ENCODE measurements at places on chromosomes 4 and X. TPM values are rescaled to one million over a fixed set of nuclear protein-coding genes. Genes with fewer than 3 reads are reported as not detected.

XAGE1B gene
- not detected for total RNA-seq

WNK3 gene
- total RNA-seq, result 0.72 TPM

APELA gene
- total RNA-seq, result not detected

RBM46 gene
- total RNA-seq, result not detected

FHIP1A gene
- total RNA-seq, result not detected

H2BW2 gene
- not detected for total RNA-seq

SERTM2 gene
- not detected for total RNA-seq

PLXNB3 gene
- total RNA-seq, result 1.6 TPM

ADGRG4 gene
- total RNA-seq, result not detected

STK32B gene
- total RNA-seq, result not detected

KDM6A gene
- 55.3 TPM for total RNA-seq

ITIH6 gene
- total RNA-seq, result not detected

FATE1 gene
- not detected for total RNA-seq

DNA sequence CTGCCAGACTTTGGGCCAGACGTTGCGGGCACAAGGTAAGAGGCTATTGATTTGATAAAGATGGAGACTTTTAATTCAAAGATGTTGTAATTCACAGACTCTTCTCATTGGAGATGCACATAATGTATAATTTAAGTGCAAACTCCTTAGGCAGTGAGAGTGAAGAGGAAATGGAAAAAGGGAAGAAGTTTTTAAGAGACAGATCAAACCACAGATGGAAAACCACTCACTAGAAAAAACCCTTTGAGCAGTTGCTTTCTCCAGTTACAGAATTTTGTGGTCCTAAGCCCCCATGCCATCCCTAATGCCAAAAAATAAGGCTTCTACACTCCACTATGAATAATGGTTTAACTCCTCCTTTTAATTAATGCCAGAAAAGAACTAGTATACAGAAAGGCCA lies 977.1 kb upstream of the PRKX start:
- no peak for DNase-seq

GRCh38 chr4:152735396-152735859 lies 44.1 kb downstream of the TIGD4 start:
- DNase-seq, result no peak

DNA sequence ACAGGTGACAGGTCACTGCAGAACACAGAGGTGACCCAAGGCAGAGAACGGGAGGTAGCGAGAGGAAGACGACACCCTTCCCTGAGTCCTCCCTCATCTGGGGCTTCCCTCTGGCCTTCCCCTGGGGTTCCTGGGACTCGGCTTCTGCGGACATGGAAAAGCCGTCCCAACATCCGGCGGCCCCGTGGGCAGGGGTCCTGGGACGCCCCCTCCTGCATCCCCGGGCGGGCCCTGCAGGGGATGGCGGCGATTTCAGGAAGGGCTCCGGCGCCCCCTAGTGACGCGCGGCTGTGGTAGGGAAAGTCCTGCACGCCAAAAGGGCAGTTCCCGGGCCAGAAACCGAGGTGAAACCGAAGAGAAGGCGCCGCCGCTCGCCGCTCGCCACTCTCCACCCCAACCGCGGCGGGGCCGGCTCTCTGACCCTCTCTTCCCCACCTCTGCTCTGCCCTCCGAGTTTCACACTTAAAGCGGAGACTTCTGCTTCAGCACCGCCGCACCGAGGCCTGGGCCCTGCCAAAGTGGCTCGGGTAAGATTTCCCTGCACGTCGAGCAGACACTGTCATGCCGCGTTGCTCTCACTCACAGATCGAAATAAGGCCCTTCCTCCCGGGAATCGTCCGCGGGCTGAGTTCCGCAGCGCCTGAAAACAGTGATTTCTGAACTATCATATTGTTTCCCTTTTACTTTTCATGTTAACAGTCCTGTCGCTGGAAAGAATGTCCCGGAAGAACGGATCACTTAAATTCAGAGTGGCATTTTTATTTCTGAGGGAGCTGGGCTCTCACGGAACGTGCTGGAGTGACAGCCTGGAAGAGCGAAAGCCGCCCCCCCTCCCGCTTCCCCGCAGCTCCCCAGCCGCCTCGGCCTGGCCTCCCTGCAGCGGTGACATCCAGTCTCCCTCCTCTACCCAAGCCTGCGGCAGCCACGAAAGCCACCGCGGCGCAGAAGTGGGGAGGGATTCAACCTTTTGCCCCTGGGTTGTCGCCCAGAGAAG lies 110.6 kb downstream of the DCTD start:
- DNase-seq, result no peak

DNA sequence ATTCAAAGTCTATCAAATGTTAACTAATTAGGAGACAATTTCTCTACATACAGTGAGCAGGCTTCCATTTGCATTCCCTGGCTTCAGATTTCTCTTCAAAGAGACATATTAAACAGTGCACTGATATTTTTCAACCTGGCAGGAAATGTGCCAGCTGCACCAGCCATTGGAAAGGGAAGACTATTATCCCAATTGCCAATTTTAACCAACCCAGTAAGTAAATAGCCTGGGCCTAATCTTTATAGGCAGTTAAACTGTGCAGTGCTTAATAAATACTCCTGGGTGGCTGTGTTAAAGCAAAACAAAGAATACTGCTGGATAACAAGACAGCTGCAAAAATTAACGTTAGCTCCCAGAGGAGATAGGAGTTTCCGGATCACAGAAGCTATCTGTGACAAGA lies 111.9 kb upstream of the GALNT7 start:
- DNase-seq, result no peak

DNA sequence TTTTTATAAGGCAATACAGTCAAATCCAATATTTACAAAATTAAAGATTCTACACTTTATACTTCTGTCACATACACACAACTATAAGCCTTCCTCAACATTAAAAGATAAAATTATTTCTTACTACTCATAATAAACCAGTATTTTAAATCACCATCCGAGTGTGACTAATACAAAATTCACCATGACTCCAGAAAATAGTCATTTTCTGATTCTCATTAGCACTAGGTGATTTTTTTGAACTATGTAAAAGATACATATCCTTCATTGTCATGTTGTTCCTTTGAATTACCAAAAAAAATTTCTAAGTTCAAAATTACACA lies 646 bp upstream of the SLC7A11 start:
- DNase-seq, result no peak

DNA sequence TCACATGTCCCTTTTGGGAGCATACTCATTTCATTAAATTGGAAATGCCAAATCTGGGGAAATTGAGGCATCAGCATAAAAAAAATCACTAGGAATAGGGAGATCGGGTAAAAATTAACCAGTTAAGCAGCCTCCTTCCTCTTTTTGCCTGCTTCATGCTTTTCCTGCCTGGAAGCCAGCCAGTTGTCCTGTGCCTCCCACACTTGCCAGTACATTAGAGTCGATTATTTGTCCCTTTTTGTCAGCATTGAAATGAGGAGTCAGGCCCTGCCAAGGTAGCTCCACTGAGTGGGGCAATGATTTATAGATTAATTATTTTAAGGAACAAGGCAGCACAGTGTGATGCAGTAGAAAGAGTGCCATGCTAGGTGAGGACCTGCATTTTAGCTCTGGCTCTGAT lies 55.3 kb downstream of the SH2D1A start:
- no peak for DNase-seq

DNA sequence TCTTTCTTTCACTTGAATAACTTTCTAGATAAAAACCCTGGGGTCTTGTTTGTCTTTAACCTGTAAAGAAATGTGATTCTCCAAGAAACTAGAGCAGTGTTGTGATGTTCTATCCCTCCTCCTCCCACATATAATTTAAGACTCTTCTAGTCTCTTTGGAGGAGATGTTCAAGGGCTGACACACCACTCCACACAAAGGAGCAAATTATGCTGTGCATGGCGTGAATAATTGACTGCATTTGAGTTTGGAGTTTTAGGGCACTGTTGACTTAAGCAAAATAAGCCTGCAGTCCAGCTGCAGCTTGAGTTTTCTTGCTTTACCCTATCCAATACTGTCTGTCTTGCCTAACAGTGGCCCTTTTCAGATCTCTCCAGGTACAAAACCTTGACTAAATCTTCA lies 119.7 kb downstream of the CHRDL1 start:
- no peak for DNase-seq

DNA sequence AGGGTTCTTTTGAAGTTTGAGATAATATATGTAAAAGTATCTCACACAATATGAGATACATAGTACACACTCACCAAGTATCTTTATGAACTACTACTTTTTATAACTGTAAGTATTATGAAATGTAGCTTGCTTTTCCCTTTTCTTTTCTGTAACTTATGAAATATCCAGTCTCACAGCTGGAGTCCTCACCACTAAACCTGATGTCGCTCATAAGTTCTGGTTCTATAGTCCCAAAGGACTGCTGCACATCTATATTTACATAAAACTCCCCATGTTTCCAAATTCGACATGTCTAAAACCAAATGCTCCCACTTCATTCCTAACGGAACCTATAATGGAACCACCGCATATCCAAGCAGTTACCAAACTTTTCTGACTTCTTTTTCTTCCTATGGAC lies 186.5 kb upstream of the SLC7A11 start:
- no peak for DNase-seq

- DNase-seq, result no peak
These were observed 98.8 kb downstream of the COX18 start for GRCh38 chr4:72970756-72971155.

DNA sequence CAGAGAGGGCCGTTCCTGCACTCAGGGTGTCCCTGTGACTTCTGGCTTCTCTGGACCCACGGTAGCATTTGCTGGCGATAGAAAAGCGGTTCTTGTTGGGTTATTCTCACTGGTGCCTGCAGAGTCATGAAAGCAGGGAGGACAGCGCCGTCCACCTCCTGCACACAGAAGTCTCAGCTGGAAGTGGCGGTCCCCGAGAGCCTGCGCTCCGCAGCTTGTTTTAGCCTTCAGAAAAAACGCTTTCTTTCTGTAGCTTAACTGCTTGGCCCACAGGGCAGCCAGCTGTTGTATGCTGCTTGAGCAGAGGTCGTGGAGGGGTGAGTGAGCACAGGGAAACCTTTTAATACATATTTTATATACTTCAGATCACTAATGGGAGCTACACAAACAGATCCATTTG lies 400.7 kb upstream of the FAT1 start:
- no peak for DNase-seq

DNA sequence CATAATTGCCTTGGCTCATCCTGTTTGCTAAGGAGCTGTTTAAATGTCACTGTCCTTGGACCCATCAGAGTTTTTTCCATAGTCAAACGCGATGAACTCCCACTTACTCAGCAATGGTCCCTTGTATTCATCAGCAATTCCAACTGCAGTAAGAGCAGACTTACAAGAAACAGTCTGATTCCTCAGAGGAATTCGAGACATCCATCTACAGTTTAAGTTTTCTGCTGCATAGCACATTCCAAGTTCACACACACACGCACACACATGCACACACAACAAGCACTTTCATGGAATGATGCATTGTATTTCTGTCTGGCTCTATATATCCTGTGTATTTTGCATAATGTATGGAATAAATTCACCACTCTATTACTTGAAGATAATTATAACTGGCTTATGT lies 32.7 kb upstream of the TMEM150C start:
- no peak for DNase-seq

DNA sequence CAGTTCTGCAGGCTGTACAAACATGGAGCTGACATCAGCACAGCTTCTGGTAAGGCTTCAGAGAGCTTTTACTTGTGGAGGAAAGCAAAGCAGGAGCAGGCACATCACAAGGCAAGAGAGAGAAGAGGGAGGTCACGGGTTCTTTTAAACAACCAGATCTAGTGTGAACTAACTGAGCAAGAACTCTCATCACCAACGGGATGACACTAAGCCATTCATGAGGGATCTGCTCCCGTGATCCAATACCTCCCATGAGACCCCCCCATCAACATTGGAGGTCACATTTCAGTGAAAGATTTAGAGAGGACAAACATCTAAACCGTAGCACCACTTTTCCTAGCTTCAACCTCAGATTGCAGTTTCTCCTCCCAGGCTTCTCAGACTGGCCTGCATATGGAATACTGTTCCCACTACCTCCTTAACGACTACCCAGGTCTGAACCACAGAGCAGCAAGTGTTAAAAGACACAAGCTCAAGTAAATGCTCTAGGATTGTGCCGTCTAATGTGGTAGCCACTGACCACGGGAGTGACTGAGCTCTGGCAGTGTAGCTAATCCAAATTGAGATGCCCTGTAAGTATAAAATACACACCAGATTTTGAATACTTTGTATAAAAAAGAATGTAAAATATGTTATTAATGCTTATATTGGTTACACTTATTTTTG lies 192.7 kb downstream of the PTTG2 start:
- DNase-seq, result no peak

DNA sequence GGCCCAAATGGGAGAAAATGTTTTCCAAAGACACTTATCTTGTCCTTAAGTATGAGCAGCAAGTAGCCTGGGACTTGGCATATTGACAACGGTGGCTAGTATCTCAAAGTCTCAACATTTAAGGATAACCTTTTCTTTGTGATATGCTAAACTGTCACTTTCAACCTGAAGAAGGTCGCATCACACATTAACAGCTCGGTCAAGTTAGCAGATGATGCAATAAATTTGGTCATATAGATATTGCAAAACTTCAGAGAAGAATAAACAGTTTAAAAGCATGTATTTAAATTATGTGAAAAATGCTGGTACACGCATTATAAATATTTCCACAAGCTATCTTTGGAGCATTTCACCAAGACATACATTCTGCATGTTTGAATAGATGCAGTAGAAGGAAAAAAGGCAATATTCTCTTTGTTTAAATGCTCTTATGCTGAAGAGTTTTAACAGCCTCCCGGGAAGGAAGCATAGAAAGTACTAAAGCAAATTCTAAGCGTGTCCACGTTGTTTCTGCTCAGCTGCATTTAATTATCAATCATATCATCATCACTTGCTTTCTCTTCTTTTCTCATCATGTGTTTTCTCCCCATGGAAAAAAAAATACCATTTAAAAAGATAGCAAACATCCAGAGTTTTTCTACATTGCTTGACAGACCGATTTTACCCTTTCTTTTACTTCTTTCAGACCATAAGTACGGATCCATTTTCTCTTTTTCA lies 24.2 kb downstream of the ARHGAP6 start:
- no peak for DNase-seq

GRCh38 chrX:21493226-21493830 lies 119.1 kb downstream of the CNKSR2 start:
- DNase-seq, result no peak

GRCh38 chr4:184094532-184095159 lies 123.0 kb downstream of the ENPP6 start:
- no peak for DNase-seq

DNA sequence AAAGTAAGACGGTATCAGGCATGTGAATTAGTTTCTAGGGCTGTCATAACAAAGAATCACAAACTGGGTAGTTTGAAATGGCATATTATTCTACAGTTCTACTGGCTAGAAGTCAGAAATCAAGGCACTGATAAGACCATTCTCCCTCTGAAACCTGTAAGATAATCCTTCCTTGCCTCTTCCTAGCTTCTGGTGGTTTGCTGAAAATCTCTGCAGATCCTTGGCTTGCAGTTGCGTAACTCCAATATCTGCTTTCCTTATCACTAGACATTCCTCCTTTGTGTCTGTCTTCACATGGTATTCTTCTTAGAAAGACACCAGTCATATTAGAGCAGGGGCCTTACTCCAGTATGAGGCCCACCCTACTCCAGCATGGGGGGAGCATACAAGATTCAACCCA lies 19.6 kb upstream of the LCORL start:
- DNase-seq, result no peak

All from naive thymus-derived CD4-positive, alpha-beta T cell (primary cell).